ENCODE measurements at places on chromosomes 5 and 9.

DNA sequence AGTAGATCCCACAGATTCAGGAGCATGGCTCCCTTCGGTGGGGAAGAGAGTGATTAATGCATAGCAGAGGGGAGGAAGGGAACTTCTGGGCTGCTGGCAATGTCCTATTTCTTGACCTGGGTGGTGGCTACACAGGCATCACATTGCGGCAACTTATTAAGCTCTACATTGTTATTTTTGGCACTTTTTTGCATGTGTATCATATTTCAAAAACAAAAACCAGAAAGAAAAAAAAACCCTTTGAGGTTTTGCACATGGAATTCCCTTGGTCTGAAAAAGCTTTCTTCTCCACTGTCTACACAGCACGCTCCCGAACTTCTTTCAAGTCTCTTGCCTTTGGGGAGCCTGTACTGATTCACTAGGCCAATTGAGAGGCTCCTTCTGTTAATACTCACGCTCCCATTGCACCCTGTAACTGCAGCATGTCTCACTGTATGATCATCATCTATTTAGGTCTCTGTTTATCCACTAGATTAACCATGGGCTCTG, 25.1 kb downstream of the CEMIP2 start:
- no peak for DNase-seq

DNA sequence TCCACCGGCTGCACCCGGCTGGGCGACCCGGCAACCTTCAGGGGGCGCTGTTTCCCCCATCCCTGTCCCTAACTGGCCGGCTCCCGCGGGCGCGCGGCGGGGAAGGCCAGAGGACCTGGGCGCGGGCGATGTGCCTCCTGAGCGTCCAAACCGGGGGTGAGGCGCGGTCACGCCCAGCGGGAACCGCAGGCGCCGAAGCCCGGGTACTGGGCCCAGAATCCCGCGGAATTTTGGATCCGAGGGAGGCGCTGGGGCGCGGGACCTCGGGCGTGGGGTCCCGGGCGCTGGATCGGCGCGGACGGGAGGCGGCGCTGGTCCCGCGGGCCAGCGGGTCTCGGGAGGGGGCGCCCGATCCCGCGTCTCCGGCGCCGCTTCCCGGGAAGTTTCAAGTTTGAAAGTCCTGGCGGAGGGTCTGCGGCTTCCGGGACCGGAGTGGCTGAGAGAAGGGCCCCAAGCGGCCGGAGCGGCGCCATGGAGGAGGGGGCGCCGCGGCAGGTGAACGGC, at the start of gene PKN3:
TSS of gene PKN3 (plus strand) at position 59 of the 504 bp plus-strand sequence. CDS start at position 472, 413 bp downstream.
- DNase-seq, result peak; percentile 83

DNA sequence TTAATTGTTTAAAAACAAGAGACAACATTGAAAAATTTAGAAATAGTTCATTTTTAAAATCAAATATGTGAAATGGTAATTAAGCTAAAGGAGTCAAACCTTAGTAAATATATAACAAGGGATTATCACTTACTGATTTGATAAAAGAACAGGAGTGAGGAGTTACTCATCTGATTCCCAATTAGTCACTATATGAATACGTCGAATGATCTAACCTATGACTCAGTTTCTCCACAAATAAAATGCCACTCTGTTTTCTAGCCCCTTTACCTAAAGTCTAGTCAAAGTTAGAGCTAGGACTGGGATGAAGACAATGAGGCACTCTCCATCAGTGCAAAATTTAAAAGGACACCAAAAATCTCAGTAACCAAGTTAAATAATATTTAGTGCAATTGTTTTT, 70.4 kb upstream of the RASEF start:
- no peak for DNase-seq

DNA sequence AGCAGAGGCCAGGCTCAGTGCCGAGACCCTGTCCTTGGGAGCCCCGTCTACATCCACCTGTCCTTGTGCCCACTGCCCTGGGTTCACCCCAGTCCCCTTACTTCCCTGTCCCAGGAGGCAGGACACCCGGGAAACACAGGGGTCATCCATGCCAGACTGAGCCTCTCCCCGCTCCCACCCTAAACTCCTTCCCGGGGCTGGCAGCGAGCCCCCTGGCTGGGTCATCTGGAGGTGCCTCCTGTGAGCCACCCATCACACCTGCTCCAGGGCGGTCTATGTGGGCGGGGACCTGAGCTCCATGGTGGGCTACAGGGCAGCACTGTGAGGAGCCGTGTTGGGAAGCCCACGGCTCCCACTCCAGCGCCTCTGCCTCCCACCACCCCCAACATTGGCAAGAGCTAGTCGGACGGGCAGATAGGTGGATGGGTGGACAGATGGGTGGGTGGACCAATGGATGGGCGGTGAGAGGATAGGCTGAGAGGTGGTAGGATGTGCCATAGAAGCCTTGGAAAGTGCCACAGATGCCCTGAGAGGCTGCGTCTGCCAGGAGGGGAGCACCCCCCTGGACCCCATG, 42.5 kb upstream of the RXRA start:
- no peak for DNase-seq

DNA sequence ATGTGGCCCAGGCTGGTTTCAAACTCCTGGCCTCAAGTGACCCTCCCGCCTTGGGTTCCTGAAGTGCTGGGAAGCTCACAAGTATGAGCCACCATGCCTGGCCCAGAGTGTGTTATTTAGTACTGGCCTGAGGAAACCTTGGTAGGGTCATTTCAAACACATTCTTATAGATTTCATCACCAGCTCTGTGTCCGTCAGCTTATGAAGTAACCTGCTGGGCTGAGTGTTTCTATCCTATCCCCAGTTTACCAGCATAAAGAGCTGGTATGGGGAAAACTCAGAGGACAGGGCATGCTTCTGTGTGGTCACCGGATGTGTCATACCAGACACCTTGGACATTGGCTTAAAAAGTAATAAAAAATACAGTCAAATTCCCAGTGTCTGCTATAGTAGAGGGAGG, 45.3 kb downstream of the PTPN3 start:
- no peak for DNase-seq

DNA sequence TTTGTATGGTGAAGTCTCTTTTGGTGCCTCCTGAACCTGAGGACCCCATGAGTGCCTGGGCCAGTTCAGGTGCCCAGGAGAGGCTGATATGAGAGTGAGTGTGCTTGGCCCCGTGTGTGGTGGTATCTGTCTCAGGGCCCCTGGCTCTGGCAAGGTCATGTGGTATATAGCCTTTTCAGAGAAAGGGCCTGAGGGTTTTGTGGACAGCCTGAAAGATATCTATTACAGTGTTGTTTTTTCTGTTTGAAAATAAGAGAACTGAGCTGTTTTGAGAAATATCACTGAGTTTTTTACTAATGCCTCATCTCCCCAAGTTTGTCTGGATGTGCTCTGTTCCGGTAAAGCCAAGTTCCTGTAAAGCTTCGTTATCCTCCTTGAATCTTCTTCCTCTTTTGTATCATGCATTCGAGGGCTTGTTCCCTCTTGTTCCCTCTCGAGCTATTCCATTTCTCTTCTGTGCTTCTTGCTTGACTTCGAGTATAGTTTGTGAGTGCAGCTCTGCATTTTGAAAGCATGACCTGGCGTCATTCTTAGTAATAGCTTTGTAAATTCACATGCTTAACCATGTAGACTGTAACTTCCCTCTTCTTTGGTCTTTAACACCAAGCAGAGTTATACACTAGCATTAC, 122.3 kb downstream of the MAST4 start:
- no peak for DNase-seq

DNA sequence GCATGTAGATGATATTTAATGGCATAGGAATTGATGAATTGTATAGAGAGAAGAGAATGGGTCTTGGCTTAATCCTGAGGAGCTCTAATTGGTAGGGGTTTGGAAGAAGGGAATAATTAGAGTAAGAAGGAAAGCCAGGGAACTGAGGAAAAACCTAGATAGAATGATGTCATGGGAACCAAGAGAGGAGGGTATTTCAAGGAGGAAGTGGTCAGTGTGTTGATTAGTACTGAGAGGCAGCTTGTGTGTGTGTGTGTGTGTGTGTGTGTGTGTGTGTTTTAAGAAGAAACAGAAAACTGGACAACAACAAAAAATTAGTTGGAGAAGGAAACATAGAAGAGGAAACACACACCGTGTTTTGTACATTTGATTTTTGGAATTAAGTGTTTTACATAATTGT, 42.8 kb downstream of the MAST4 start:
- DNase-seq, result no peak

All from activated CD4-positive, alpha-beta T cell treated with anti-CD3 and anti-CD28 coated beads, Interleukin-2, amount 50 U/mL, for 24 hours (primary cell).